ENCODE measurements at places on chromosomes 3 and 15.

DNA sequence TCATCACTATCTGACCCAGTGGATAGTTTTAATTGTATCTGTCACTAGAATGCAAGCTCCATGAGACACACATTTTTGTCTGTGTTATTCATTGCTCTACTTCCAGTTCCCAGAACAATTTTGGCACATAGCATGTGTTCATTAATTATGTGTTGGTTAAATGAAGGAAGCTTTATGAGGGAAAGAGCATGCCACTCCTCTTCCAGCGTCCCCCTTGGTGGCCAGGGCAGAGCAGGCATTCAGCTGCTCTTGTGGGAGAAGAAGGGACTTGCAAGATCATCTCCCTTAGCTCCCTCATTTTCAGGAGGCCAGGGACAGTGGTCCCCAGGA is 489 bp upstream of the GALNT15 start:
- no peak for DNase-seq

GRCh38 chr3:39146611-39147591 is 6.5 kb downstream of the CSRNP1 start:
- DNase-seq = no peak

DNA sequence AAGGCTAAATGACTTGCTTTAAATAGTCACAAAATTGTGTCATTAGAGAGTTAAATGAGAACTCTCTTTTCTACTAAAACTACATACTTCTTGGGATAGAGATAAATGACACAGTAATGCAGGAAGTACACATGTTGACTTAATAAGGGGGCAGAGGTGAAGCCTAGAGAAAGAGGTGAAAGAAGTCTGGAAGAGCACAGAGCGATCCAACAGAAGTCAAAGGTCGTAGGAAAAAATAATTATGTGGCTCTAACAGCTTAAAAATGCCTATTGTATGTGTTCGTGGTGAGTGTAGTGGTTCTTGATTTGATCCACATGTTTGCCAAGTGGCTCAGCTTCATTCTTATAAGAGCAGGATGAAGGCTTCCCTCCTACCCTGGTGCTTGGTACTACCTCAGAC is 61.7 kb downstream of the TMEM212 start:
- no peak for DNase-seq

GRCh38 chr3:129518038-129518561 is 10.3 kb upstream of the RHO start:
- no peak for DNase-seq

GRCh38 chr15:40217166-40217824 is 21.6 kb upstream of the PAK6 start:
- peak; percentile 12 for DNase-seq

Measured in stimulated activated CD8-positive, alpha-beta memory T cell treated with anti-CD3 and anti-CD28 coated beads, Interleukin-15, amount 100 ng/mL, for 1 hour (primary cell).